ENCODE measurements at places on chromosomes 4 and X.

- no peak for DNase-seq
Measured at GRCh38 chrX:37912304-37912703, 64.9 kb upstream of the DYNLT3 start.

DNA sequence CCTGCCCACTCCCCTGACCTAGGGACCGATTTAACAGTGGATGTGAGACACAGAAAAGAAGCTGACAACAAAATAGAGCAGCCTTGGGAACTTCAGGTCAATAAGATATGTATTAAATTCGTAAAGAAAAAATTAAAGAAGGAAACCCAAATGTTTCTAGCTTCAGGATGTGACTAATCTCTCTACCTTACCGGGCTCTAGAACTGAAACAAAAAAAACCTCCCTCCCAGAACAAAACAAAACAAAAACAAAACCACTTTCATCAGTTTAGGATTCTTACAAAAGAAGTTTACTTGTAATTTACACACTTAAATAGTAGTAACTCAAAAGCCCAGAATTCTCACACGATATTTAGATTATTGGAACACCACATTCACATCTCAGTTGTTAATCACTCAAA, 185.8 kb upstream of the RPS6KA3 start:
- DNase-seq = no peak

- no peak for DNase-seq
Measured at GRCh38 chr4:74330295-74330750, 22.1 kb downstream of the EPGN start.

- DNase-seq = no peak
Measured at GRCh38 chrX:101668143-101668542, 8.5 kb upstream of the ARMCX2 start.

GRCh38 chr4:7621252-7622035, 186.7 kb upstream of the PSAPL1 start:
- DNase-seq = no peak

DNA sequence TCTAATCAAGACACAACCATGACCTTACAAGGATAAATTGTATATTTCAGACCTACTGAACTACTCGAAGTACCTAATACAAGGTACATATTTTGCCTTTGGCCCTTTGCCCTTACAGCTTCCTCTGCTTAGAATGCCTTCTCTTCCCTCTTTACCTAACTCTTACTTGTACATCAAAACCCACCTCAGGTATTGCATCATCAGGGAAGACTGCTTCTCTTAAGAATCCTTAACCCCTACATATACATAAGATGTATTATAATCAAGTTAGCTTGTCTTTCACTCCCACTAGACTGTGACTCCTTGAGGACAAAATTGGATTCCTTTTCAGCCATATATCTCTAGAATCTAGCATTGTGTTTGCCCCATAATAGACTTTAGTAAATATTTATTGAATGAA, 101.7 kb upstream of the STIM2 start:
- DNase-seq = no peak

DNA sequence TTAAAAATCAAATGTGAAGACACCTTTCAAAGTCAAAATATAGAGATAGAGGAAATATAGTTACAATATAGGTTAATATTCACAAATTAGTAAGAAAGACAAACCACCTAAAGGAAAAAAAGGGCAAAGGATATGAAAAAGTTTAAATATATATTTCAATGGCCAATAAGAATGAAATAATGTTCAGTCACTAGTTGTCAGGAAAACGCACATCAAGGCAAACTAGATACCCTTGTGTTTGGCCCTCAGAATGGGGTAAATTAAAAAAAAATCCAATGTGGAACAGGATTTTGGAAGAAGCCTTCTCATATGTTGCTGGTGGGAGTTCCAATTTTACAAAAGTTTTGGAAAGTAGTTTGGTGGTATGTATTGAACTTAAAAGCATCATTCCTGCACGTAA, 2.4 kb downstream of the ZNF41 start:
- no peak for DNase-seq

GRCh38 chr4:19999276-19999675, 252.4 kb upstream of the SLIT2 start:
- no peak for DNase-seq

DNA sequence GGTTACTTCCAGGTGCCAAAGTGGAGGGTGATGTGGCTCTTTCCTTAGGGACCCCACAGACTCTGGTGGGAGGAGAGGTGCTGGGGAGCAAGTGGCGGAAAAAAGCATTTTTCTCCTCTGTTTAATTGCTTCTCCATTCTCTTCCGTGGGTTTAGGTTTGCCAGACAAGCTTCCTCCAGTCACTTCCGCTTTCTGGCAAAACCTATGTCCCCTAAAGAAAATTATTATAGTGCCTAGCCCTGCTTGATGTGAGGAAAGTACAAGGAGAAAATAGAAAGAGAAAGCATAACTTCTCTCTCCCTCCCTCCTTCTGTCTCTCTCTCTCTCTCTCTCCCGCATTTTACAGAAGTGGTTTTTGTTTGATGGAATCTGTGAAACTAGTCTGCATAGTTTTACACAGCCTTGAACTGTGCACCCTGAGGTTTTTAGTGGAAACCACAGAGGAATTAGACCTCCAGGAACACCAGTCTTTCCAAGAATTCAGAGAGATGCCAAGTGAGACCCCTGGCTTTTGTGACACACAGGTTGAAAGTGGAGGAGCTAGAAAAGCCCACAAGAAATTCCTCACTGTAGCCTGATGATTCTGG, 231.1 kb upstream of the ANXA3 start:
- no peak for DNase-seq

DNA sequence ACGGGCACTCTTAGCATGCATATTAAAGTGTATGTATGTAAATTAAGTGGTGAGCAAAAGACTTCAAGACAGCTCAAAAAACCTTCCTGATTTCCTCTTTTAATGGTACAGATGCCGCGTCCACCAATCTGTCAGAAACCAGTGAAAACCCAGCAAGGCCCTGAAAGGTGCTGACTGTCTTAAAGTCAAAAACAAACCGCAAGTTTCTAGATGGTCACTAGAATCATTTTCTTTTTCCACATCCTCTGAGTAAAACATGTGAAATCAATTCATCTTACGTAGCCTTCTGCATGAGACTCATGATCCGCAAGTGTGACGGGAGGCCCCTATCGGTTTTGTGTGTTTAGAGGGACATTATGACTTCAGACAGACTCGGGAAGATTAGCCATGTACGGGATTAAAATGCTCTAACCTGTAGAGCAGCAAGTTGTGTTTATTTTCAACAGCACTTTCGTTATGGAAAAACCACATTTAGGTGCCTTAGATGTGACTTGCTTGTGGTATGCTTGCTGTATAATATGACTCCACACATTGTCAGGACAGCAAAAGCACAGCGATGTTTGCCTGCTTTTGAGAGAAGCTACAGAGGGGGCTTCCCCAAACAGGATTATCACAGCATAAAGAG, 88.2 kb upstream of the STS start:
- no peak for DNase-seq

- no peak for DNase-seq
Measured at GRCh38 chr4:11799196-11799595, 370.5 kb upstream of the HS3ST1 start.

DNA sequence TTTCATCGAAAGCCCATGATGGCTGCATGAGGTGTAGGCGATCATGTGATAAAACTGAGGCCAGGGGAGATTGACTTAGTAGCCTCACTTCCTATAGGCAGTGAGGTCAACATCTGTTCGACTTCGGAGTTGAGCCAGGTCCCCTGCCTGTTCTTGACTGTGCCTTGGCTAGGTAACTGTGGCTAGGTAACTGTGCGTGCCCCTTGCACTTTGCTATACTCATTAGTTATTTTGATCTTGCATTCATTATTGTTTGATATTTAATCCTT, 55.0 kb downstream of the CLDN34 start:
- DNase-seq = no peak

GRCh38 chr4:138232364-138232763, 9.8 kb downstream of the SLC7A11 start:
- DNase-seq = no peak

DNA sequence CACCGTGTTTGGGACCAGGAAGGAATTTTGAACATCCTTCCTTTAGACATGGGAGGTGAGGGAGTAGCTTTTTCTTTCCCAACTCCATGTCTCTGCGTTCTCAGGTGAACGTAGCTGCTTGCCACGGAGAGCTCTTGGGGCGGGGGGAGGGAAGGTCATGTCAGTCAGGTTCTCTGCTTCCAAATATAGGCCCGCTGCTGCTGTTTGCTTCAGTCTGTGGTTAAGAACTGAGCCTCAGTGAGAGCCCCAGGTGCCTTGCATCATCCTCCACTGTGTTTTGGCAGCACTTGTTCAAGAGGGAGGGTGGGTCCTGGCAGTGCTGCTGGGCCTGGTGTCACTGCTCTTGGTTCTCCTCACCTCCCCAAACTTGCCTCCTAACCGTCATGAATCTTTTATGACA, 46.5 kb downstream of the HADH start:
- no peak for DNase-seq

GRCh38 chr4:9994246-9994847, 26.9 kb downstream of the SLC2A9 start:
- DNase-seq = no peak

DNA sequence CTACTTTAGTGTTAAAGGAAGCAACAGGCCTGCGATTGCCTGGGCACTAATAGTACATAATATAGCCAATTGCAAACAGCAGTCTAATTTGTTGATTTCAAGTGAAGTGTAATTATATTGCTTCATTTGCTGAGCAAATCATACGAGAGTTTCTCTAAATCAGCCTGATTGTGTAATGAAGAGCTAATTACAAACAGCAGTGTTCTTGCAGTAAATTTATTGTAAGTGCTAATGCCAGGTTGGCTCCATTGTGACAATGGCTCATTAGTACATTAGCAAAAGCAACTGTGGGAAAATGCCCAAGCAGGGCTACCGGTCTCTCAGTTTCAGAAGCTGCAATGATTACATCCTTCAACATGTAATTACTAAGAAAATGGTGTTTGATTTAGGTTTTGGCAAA, 591.5 kb downstream of the GALNTL6 start:
- DNase-seq = no peak

- DNase-seq = no peak
Measured at GRCh38 chrX:150410513-150410912, 47.4 kb downstream of the MAMLD1 start.

GRCh38 chrX:140817943-140818342, 108.4 kb downstream of the LINC00632 start:
- DNase-seq = peak; percentile 2

GRCh38 chr4:153079857-153080391, 124.3 kb upstream of the TRIM2 start:
- no peak for DNase-seq

DNA sequence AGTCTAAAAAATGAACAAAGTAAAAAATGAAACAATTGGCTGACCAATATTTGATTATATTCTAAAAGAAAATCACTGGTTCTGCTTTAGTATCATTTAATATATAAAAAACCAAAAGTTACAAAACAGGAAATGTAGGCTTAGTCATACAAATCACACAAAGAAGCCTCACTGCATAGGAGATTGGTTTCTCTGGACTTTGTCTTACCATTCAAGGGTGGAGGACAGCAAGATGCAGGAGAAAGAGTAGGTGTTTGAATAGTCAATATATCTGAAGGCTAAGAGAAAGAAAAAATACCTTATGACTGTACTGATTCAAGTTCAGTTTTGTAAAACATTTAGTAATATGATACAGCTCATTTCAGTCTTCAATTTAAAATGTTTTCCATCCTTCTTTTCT, 28.6 kb upstream of the TAF9B start:
- DNase-seq = no peak

GRCh38 chr4:183503497-183504063, 1.3 kb upstream of the ING2 start:
- no peak for DNase-seq
